ENCODE measurements at places on chromosomes 11 and 22. TPM values are rescaled to one million over a fixed set of nuclear protein-coding genes. Genes with fewer than 3 reads are reported as not detected.

The GRK3 gene
- 10.0 TPM for polyA plus RNA-seq

The SORL1 gene
- 35.6 TPM for polyA plus RNA-seq

The MS4A8 gene
- not detected for polyA plus RNA-seq

The KLHL35 gene
- 0.32 TPM for polyA plus RNA-seq

The MS4A3 gene
- 0.64 TPM for polyA plus RNA-seq

The MS4A6E gene
- not detected for polyA plus RNA-seq

The RFPL3 gene
- polyA plus RNA-seq = not detected

The SLN gene
- 0.29 TPM for polyA plus RNA-seq

The CNIH2 gene
- polyA plus RNA-seq = 3.4 TPM

The EEF1G gene
- 2,211 TPM for polyA plus RNA-seq

The TNNI2 gene
- 0.77 TPM for polyA plus RNA-seq

The BRMS1 gene
- 30.3 TPM for polyA plus RNA-seq

The CFAP300 gene
- 7.0 TPM for polyA plus RNA-seq

The MS4A12 gene
- not detected for polyA plus RNA-seq

The ELMOD1 gene
- 0.26 TPM for polyA plus RNA-seq

The POU2AF3 gene
- polyA plus RNA-seq = 12.1 TPM

The TIMP3 gene
- 172 TPM for polyA plus RNA-seq

The OR52J3 gene
- not detected for polyA plus RNA-seq

The PAMR1 gene
- polyA plus RNA-seq = 8.6 TPM

The LDHAL6A gene
- 0.74 TPM for polyA plus RNA-seq

The OR51B2 gene
- not detected for polyA plus RNA-seq

The OR5B12 gene
- polyA plus RNA-seq = not detected

The RRP8 gene
- 25.4 TPM for polyA plus RNA-seq
